ENCODE measurements at places on chromosomes 4 and X.

DNA sequence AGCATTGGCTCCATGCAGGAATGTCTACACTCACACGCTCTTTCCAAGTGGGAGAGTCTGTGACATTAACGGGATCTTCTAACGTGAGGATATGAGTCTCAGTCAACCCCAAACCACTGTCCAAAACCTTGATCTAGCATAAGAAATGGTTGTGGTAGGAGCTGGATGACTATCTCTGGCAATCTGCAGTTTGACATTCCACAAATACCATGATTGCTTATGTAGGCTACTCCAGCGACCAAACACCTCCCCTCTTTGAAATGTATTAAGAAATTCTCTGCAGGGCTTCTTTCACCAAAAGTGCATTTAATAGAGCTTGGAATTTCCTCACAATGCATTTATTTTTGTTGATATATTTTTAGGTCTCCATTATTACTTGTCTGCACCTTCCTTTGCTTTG, 14.1 kb upstream of the STX18 start:
- no peak for DNase-seq

GRCh38 chr4:3673716-3674478, 92.3 kb upstream of the ADRA2C start:
- no peak for DNase-seq

DNA sequence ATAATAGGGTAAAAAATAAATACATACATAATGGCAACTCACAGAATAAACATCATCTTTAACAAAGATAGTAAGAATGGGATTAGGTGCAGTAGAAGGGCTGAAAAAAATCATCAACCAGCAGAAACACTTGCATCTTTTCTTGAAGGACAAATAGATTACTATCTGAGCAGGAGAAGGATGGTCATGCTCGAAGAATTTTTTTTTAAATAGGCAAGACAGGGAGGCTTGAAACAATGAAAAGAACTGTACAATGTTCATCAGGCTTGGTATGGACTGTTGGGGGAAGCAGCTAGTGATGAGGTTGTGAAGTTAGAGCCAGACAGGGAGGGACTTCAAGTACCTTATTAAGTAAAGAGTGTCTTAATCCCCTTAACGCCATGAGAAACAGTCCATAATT, 167.4 kb upstream of the LDB2 start:
- no peak for DNase-seq

- no peak for DNase-seq
Observed at GRCh38 chrX:67961516-67961915, 417.7 kb downstream of the AR start.

GRCh38 chr4:108060164-108060563, 70.5 kb downstream of the HADH start:
- DNase-seq = no peak

DNA sequence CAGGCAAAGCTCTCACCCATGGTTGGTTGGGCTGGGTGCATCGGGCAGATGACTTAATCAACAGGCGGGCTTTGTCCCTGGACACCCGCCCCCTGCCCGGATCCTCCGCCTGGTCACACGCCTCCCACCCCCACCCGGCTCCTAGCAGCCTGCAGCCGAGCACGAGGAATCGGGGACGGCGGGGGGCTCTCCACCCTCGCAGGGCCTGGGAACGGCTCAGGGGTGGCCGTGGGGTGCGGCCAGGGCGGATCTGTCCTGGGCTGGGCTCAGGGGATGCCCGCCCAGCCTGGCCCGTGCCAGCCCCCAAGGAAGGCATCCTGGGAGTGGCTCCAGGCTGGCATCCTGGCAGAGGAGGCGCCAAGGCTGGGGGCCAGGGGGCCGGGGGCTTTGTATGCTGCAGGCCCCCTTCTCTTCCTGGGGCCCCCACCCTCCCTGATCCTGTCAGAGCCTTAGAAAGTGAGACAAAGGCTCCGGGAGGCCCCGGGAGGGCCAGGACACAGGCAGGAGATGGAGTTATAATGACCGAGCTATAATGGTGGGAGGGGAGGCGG, 32.5 kb upstream of the FGFR3 start:
- DNase-seq = no peak

DNA sequence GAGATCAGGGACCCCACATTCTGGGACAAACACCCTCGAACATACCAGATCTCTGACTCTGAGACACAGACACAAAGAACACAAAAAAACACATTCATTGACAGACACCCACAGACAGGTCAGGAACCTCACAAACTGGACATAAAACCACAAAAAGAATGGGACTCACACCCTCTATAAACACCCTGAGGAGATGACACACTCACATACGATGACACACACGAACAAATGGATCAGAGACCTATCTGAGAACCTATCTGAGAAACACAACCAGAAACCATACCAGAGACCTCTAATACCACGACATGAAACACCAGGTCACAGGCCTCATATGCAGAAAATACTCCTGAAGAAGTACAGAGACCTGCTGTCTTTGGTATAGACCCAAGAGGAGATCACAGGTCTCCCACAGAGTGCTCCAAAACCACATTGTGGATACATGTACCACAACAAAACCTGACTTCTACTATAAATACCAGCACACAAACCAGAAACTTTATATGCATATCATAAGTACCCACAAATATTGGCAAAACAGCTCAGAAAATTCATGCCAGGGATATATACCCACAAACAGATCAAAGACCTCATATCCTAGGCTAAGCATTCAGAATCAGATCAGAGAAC, 19.5 kb downstream of the SUV39H1 start:
- DNase-seq = no peak

- no peak for DNase-seq
Observed at GRCh38 chr4:30765022-30765421, 44.9 kb downstream of the PCDH7 start.

DNA sequence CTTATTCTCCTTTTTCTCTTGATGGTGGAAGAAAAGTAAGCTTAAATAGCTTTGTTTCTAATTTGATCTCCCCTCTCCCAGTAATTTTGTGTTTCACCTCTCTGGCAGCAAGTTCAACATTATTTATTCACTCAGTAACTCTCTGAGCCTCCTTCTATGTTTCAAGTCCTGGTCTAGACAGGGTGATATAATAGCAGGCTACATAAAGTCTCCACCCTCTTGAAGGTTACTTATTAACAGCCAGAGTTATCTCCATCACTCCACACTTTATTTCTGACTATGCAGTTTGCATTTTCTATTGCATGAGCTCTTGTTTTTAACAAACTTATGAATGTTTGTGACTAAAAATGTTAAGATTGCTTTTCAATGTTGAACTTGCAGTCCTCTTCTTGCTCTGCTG, 17.8 kb upstream of the ANOS1 start:
- DNase-seq = no peak

GRCh38 chr4:16686195-16686594, 212.2 kb downstream of the LDB2 start:
- no peak for DNase-seq

DNA sequence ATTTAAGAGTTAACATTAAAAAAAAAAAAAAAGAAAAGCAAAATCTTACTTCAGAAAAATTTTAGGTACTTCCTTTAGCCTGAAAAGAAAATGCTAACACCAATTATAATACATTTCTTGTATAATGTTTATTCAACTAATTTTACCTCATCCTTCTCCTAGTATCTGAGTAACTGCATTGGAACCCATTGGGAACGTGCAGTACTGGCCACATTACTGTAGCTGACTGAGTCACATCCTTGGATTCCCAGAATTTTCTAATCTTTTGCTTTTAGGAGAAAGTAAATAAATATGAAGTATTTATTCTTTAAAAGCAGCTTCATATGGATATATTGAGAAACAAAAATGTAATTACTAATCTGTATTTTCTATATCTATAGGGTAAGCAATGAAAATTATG, 82.6 kb upstream of the SLITRK2 start:
- no peak for DNase-seq

GRCh38 chr4:121697564-121697963, 784 bp upstream of the ANXA5 start:
- no peak for DNase-seq

DNA sequence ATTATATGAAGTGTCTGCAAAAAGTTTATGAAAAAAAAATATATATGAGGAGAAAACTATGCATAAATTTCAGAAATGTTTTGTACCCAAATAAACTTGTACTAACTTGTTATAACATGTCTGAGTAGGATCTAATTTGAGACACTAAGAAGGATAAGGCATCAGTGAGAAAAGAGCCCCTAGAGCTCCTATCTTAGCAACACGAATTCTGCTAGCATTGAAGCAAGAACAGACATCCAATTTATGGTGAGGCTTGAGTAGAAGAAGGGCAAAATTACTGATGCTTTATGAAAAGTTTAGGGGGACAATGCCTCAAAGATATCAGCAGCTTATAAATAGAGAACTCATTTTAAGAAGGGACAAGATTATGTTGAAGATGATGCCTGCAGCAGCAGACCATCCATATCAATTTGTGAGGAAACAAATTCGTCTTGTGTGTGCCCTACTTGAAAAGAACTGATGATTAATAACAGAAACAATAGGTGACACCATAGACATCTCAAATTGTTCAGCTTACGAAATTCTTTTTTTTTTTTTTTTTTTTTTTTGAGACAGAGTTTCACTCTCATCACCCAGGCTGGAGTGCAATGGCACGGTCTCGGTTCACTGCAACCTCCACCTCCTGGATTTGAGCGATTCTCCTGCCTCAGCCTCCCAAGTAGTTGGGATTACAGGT, 35.7 kb upstream of the ADAM29 start:
- DNase-seq = no peak
